Left ventricle myocardium superior (tissue), 1 donor: ENCODE measurements at places on chromosomes 2 and 18.
A peak's percentile ranks its signal among the peaks of the same experiment; 100 is the strongest.

DNA sequence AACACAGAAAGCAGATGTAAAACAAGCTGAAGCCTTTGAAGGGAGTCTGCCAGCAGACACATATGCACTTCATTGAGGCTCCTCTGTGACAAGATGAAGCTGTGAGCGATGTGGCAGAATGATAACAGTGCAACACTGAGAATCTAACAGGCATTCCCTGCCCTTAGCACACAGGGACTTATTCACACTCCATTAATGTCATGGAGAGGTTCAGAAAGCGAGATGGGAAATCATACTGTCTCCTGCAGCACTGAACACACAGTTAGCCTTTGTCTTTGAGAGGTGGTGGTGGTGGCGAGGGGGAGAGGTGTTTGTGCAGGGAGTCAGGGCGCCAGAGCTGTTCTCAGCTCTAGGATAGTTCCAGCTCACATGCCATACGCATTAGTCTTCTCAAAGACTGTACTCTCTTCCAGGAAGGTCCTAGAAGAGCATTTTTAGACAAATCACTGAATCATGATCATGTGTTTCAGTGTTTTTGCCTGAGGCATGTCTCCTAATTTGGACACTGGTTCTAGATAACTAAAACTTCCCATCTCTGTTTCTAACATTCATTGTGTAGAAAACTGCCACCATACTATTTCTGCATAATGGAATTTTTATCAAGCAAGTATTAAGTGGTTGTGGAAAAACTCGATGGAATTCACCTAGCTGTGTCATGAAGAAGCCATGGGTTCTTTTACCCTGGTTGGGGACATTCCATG lies 93.5 kb upstream of the ITGB6 start:
- no peak for DNase-seq

DNA sequence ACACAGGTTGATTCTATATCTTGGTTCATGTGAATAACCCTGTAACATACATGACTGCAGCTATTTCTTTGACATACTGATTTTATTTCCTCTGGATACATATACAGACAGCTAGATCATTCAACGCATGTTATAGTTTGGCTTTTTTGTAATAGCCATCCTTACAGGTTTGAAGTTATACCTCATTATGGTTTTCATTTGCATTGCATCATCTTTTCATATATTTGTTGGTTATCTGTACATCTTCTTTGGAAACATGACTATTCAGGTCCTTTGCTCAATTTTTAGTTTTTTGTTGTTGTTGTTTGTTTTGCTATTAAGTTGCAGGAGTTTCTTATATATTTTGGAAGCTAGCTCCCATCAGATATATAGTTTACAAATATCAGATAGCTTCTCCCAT lies 276.2 kb upstream of the NETO1 start:
- DNase-seq = no peak

DNA sequence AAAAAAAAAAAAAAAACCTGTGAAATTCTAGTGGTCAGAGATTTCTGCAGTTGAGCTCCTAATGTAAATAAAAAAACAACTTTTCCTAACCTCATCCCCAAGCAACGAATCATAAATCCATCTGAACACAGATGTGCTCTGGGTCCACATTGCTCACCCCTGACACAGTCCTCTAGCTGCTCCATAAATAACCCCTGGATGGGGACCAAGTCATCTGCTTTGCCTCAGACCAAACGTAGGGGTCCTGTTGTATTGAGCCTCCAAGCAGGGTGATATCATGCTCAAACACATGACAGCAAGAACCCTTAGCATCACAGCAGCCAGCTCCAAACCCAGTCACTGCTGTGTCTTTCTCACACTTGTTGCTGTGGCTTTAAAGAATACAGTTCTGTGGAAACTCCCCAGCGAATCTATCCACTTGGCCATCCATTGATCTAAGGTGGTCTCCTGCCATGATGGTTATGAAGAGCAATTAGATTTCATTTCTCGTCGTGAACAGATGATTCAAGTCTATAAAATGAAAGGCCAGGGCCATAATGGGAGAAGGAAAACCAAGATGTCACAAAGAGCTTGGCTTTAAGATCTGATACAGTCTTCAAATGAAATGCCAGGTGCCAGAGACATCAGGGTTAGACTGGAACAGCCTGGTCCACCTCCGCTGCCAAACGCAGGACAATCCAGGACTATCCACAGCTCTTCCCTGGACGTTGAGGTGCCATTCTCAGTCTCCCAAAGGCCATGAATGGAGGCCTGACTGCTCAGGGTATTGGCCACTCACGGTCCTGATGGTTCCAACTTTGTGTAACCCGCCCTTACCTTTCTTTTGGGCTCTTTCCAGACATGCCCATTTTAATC lies 39.0 kb downstream of the TBC1D8 start:
- no peak for DNase-seq

DNA sequence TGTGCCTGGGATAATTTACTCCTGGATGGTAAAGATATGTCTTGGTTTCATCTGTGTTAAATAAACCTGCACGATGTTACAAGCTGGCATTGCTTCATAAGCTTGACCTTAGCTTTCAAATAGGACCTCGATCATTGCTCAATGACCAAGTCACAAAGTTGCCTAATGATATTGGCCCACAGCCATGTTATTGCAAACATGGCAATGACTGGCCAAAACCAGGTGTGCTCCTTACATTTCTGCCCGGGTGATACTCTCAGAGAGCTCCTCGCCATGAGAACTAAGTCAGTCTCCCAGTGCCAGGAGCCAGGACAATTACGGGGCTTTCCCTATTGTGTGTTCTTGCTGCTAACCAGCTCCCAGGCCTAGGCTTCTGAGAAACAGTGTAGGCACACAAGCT lies 72.5 kb upstream of the CYP1B1 start:
- no peak for DNase-seq

- DNase-seq = peak; percentile 14
Measured at GRCh38 chr2:71697106-71698004, 244.0 kb downstream of the DYSF start.

- DNase-seq = no peak
Measured at GRCh38 chr2:108918156-108918874, 70.7 kb downstream of the EDAR start.

GRCh38 chr2:219001577-219002394 lies 8.6 kb upstream of the CRYBA2 start:
- no peak for DNase-seq

- no peak for DNase-seq
Measured at GRCh38 chr2:127305990-127306585, 12.1 kb upstream of the ERCC3 start.

DNA sequence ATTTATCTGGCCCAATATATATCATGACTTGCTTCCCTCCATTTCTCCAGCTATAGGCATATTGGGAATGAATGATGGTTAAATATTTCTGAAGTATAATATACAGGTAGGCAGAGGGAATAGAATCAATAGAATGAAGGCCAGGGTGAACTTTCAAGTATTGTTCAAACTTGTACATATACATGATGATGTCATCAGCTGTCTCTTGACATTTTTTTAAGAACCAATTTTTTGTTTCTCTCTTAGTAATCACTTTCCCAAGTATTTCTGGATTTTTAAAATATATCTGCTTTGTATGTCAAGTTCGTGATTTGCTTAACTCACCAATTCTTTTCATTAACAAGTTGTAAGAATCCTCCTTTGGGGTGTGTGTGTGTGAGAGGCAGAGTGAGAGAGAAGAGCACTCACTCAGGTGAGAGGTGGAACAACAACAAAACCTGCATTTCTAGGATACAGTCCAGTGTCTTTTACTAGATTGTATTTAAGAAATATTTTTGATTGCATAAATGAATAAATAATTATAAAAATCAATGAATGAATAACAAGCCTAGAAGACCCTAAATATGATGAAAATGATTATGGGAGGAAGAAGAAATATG lies 1239.1 kb downstream of the LRP1B start:
- no peak for DNase-seq

DNA sequence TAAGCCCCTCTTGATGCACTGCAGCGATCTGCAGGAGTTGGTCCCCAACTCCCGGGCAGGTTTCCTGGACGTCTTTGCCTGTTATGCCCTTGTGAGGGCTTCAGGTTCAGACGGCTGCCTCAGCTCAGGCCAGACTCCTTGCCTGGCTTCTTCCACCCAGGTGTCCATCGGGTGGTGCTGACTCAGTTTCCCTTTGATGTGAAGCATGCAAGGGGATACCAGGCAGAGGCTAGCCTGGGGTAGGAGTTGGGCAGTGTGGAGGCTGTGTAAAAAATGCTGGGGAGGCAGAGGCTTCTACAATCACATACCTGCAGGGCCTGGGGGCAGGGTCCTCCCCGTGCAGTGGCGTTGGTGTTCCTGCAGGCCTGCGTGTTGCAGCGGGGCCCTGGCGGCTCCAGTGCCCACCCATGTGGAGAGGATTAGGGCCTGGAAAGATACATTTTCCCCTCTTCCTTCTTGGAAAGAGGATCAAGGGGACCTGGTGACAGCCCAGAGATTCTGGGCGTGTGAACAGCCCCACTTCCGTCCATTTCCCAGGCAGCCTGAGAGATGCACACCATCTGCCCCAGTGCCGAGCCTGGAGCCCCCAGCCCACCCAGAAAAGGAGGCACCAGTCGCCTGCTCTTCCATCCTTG lies 338.3 kb downstream of the DYSF start:
- no peak for DNase-seq

DNA sequence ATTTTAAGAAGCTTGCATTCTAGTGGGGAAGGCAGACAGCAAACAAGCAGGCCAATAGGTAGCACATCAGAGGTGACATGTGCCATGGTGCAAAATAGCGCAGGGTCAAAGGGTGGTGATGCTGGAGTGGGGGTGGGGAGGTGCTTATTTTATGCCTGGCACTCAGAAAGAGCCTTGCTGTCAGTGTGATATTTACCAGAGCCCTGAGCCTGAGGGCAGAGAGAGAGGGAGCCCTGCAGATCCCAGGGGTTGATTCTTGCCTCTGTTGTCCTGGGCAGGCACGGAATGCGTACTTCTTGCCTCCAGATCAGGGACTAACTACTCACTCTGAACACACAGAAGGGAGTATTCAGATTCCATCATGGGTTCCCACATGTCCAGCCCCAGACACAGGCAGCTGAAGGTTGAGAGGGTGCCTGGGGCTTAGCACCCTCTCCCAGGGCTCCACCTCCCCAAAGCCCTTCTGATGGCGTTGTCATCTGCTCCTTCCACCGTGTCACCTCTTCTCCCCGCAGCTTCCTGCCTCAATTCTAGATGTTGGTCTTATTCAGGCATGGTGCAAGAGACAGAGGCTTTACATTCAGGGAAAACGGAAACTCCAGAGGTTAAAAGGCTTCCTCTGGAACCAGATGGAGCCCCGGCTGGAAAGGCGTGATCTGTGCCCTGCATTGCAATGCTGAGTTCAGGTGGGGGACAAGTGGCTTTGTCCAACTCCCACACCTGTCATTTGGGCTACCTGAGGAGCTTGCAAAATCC lies 252.3 kb downstream of the HAUS1 start:
- no peak for DNase-seq

- no peak for DNase-seq
Measured at GRCh38 chr2:218996937-218997336, 3.7 kb upstream of the CRYBA2 start.

DNA sequence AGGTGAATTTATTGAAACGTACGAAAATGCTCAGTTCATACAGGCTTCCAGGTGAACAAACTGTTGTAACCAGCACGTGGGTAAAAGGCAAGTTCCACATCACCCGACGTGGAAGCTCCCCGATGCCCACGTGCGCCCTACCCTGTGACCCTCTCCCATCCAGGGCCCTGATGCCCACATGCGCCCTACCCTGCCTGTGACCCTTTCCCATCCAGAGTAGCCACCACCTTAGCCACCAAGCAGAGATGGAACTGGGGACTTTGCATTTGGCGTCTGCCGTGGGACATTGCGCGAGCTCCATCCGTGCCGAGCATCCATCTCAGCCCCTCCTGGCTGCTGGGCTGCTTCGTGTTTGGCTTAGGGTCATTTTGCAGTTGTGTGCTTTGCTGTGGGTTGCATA lies 37.5 kb downstream of the ANO7 start:
- peak; percentile 15 for DNase-seq

- peak; percentile 26 for DNase-seq
Measured at GRCh38 chr2:37827911-37828511, 97.1 kb upstream of the RMDN2 start.

DNA sequence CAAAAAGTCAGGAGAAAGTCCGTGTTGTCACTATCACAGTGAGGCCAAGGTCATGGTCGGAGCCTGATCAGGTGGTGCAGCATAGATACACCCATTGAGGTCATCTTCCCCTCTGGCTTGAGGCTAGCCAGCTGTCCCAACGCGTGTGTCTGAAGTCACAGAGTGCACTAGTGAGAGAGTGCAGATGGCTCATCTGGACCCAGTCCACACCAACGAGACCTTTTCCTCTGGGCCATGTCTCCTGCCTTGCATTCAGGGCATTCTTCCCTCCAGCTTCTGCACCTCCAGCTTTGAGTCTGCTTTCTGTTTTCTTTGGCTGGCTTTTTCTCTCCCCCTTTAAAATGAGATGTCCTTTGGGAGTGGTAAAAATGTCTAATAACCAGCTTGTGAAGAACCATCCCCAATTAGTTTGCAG lies 146.9 kb downstream of the TDRD15 start:
- DNase-seq = peak; percentile 83

- no peak for DNase-seq
Measured at GRCh38 chr2:71389384-71390072, 57.9 kb downstream of the ZNF638 start.

DNA sequence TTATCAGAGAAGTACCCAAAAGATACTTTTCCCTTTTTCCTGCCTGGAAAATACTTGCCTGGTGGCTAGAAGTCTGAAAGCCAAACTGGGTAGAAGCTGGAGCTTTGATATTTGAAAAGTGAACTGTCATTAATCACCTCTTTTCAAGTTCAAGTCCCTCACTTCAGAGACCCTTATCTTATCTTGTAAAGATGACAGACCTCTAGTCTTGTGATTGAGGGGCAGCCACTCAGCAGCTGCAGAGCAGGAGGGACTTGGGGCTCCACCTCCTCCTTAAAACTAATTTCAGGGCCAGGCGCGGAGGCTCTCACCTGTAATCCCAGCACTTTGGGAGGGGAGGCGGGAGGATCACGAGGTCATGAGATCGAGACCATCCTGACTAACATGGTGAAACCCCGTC lies 64.2 kb upstream of the CDCA7 start:
- DNase-seq = no peak

- DNase-seq = no peak
Measured at GRCh38 chr18:77052297-77052982, 80.1 kb downstream of the MBP start.

GRCh38 chr2:33241581-33241980 lies 234.9 kb upstream of the RASGRP3 start:
- no peak for DNase-seq

DNA sequence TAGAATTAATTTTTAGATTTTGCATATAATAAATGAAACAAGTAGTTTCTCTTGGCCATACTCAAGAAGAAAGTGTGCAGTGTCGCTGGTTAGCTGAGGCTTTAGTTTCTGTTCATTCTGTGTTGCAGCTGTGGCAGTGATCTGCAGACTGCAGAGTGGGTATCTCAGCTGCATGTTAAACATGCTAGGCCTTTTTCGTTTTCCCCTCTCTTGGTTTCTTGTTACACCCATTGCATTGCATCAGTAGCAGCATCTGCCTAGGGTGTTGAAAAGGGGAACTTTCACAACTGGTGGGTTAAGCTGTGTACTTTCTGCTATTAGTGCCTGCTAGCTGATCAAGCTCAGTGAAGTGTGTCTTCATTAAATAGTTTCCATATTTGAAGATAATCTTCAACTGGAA lies 51.3 kb downstream of the ACSL3 start:
- DNase-seq = no peak

GRCh38 chr2:213065583-213066442 lies 85.6 kb downstream of the IKZF2 start:
- peak; percentile 39 for DNase-seq
